OCI-M1 (cell line): ENCODE measurements at places on chromosomes 5 and 9.
A peak's percentile ranks its signal among the peaks of the same experiment; 100 is the strongest.

DNA sequence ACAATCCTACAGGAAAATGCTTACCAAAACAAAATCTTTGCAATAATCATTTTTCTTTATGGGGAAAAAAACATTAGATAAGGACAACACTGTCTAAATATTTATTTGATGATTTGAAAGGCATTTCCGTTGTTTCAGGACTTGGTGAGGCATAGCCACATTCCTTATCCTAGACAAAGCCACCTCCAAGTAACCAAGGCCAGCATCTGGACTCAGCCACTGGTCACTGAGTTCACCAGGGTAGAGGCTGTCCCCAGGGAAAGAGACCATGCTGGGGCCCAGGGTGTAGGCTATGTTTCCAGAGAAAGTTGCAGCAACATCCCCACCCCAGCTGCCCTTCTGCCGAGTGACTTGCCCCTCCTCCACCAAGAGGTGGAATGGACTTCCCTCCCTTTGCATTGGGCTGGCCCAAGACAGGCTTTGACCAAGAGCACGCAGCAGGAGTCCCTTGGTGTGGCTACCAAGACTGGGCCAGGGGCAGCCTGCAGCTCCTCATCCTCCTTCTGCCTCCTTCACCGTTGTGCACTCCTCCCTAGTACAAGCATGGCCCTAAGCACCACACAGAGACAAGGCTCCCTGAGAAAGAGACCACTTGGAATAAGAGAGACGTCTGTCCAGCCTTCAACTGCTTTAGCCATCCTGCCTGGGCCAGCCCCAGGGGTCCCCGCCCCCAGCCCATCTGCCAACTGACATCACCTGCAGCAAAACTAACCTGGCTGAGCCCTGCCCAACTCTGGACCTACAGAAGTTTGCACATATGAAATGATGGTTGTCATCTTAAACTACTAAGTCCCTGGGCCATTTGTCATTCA lies 68.1 kb upstream of the SPIN1 start:
- DNase-seq: no peak

DNA sequence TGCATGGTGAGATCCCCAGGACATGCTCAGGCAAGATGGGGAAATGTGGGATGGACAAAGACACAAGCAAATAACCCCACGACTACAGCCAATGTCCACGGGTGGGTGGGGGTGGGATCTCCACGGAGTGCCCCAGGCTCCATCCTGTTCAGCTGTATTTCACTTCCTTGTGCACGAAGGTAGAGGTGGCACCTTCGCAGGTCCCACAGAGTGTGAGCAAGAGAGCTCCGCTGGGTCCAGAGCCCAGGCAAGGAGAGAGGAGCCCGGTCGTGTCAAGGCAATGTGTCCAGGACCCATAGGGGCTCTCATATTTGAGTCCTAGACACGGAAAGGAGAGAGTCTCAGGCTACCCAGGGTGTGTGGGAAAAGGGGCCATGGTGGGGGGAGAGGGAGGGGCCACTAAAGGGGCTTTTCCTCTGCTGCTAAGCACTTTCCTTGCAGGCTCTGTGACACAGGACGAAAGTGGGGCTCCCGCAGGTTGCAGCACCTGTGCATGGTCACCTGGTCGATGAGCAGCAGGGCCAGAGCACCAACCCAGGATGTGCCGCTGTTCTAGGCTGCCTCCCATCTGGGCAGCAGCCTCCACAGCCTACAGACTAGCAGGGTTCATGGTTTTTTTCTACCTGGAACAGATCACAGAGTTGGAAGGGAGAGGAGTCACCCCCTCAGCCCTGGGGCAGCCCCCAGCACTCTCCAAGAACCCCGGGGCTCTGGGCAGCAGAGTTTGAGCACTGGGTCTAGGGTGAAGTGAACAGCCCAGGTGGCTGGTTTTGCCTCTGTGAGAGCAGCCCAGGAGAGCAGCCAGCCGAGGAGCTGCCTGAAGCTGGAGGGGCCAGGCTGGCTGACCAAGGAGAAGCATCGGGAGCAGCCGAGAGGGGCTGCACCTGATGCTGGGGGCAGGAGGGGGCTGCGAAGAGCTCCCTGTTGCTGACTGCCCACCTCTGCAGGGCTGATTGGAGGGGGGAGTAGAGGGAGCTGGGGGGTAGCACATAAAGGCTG lies 100.7 kb upstream of the MVB12B start:
- no peak for DNase-seq

GRCh38 chr5:44675296-44675695 lies 133.5 kb upstream of the MRPS30 start:
- DNase-seq: no peak

DNA sequence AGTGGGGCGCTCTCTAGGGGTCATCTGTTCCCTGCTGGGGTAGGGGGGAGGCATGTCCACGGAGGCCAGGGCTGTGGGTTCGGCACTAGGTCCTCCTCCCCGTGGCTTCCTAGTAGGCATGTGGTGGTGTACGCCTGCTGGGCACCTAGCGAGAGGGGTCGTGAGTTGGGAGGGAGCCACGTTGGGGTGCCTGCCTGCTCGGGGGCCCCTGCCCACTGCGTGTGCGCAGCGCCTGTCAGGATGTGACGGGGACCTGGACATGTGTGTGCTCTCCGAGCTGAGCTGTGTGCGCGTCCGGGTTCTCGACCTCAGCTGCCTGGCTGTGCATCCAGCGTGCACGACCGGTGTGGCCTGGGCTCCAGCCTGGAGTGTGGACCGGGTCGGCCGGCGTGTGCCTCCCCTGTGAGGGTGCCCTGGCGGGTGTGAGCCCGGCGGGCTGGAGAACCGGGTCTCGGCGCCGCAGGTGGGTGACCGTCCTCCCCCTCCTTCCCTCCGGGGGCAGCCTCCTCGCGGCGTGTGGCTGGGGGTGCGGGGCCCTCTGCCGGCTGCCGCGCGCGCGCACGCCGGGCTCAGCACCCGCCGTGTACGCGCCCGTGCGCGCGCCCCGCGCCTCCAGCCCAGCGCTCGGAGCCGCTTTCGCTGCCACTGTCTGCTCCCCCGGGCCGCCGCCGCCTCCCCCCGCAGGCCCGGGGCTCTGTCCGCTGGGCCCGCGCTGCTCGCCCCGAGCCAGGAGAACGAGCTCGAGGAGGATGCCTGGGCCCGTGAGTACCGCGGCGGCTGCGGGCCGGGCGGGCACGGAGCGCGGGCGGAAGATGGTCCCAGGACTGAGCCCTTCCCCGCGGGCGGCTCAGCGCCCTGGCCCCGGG lies at the start of gene PRR7:
PRR7 (plus strand) TSS at position 615 of the 866 bp plus-strand sequence. CDS start 8,254 bp downstream, outside the sequence.
- DNase-seq: peak; percentile 76

GRCh38 chr5:172800088-172800551 lies 29.1 kb upstream of the DUSP1 start:
- DNase-seq: no peak

GRCh38 chr5:81986126-81986525 lies 14.3 kb downstream of the ATG10 start:
- no peak for DNase-seq
